ENCODE measurements at places on chromosomes 6 and 20.
A peak's percentile ranks its signal among the peaks of the same experiment; 100 is the strongest.

- DNase-seq: no peak
Measured at GRCh38 chr20:11103866-11104265, 430.1 kb upstream of the JAG1 start.

DNA sequence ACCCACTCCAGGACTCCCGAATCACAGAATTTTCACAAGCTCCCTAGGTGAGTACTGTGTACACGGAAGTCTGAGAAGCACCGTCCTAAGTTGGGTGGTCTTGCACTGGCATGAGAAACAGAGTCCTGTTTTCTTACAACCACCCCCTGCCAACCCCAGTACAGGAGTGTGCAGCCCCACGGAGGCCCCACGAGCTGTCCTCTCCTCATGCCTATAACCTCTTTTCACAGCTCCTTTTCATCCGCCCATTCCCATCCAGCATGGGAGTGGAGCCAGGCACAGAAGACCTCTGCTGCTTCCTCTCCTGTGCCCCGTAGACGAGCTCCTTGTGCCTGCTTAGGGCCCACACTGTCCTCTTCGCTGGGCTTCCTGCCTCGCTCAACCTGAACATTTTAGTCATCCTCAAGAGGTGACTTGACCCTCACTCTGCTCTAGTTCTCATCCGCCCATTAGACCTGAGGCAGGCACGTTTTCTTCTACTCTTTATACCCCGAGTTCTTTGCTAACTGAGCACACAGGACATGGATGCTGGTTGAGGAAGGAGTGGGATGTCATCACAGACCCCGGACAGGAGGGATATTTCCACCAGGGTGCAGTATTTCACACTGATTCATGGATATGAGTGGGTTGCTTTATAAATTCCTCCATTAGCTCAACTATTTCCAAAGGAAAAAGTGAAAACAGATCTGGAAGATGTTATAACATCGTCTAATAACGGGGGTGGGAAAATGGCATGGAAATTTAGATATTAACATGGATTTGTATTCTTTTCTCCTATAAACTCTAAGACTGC lies 160.5 kb downstream of the TTLL2 start:
- no peak for DNase-seq

GRCh38 chr6:122141246-122141645 lies 258.2 kb upstream of the HSF2 start:
- no peak for DNase-seq

- DNase-seq: peak; percentile 91
Measured at GRCh38 chr6:84763003-84763885, 1.2 kb downstream of the TBX18 start.

DNA sequence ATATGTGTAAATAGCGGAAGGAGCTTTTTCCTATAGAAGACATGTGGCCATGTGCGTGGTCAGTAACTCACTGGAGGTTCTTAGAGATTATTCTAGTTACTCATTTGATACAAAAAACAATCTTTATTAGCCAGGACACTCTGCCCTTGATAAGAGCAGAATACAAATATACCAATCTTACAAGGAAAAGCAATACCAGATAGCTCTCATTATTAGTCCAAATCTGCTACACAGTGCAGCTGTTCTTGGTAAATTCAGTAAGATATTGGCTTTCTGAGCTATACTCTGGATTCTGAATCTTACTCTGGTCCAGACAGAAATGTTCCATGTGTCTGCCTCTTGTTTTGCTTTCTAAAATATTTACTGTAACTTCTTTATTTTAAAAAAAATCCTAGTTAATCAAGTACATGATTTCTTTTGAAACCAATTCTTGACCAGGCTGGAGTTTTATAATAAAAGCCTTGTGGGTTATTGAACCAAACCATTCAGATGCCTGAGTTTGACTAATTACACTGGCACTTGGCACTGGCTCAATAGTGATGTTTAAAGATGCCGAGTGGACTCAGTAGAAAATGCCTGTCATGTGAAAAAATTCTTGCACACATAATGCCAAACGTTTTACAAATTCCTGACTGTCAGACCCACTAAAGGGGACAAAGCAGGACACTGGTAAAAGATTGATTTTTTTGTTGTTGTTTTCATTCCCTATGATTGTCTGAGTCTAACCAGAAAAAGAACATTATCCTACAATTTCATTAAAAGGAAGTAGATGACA lies 242.8 kb upstream of the TCF21 start:
- peak; percentile 90 for DNase-seq

DNA sequence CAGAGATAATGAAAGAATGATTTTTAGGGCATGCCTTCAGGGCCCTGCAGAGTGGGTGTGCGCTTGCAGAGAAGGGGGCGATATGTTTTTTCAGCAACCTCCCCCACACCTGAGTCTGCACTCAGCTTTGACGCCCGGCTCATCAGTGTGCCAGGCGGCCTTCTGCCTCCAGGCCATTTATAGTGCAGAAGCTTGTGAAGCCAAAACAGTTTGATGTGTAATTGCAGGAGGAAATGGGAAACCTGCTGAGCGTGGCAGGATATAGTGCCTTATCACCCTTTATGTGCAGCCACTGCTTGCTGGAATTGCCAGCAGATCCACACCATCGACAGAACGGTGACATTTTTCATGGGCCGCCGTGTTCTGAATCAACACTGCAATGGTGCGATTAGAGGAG lies 178.2 kb downstream of the CDH4 start:
- DNase-seq: no peak

DNA sequence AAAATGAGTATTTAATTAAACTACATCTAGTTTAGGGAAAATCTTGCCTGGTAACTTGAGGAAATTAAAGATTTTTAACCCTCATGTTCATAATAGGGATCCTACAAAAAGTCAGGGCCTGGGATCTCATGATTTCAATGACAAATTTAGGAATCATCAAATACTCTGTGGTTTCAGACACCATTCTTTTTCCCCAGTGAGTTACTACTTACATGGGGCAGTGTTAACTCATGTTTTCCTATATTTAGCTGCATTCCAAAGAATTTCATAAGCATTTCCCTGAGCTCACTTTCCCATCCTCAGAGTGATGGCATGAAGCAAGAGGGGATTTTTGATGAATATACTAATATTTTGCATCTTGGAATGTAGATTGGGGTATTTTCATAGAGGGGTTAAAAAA lies 321.7 kb downstream of the CENPW start:
- peak; percentile 42 for DNase-seq

- DNase-seq: no peak
Measured at GRCh38 chr6:150238336-150238741, 95.5 kb downstream of the PPP1R14C start.

- DNase-seq: no peak
Measured at GRCh38 chr20:25011831-25012241, 19.3 kb upstream of the APMAP start.

DNA sequence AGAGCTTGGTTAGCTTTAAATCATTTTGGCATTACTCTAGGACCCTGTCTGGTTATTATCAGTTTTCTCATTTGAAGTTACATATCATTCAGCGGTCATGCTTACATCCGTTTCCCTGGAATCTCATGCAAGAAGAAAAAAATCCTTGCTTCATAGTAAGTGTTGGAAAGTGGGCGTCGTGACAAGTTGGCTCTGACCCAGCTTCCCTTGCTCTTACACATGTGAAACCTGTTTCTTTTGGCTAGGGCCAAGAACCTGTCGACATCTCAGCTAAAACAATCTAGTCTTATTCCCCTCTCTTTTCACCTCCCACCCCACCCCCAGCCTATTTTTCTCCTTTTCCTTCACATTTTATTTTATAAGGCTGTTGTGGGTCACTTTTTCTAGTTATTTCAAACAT lies 45.5 kb downstream of the ANKS1A start:
- DNase-seq: no peak

DNA sequence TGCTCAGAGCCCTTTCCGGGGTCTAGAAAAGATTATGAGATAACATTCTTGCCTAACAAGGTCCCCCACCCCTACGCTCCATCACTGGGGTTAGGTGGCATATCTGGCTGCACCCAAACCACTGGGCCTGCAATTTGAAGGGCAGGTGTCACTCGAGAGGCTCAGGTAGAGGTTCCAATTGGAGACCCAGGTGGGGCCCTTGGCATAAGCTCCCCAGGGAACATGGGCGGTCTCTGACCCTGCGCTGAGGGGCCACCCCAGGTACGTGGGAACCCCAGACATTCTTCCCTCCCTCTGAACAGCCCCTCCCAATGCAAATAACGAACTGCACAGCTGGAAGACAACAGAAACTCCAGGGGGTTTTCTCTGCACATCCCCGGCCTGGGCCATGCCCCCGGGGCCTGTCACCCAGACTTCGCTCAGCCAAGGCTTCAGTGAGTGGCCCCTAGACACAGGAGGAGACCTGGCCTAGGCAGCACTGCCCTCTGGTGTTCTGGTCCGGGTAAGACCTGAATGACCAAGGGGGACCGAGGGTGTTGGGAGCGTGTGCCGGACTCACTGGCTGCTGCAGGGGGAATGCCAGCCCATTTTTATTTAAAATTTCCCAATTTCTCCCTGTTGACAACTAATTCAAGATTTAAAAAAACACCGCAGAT lies 47.5 kb downstream of the DSTN start:
- DNase-seq: peak; percentile 53

GRCh38 chr6:79135973-79136470 lies 58.0 kb upstream of the PHIP start:
- no peak for DNase-seq

- peak; percentile 80 for DNase-seq
Measured at GRCh38 chr6:134517145-134517658, 199.3 kb upstream of the SGK1 start.

DNA sequence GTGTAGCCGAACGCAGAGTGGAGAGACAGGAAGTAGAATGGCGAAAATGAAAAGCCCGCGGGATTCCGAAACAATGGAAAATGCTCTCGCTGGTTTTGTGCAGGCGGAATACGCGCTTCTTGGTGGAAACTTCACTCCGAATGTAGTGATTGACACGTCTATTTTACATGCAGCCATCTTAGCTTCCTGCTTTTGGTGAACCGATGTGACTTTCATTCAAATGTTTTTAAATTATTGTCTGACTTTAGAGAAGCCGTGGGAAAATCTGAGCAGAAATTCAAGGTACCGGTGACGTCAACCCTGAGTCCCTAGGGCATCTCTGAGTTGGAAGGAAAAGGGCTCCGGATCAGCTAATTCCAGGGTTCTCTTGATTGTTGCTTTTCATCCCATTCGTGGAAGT lies 11.4 kb downstream of the GPX5 start:
- DNase-seq: peak; percentile 14

DNA sequence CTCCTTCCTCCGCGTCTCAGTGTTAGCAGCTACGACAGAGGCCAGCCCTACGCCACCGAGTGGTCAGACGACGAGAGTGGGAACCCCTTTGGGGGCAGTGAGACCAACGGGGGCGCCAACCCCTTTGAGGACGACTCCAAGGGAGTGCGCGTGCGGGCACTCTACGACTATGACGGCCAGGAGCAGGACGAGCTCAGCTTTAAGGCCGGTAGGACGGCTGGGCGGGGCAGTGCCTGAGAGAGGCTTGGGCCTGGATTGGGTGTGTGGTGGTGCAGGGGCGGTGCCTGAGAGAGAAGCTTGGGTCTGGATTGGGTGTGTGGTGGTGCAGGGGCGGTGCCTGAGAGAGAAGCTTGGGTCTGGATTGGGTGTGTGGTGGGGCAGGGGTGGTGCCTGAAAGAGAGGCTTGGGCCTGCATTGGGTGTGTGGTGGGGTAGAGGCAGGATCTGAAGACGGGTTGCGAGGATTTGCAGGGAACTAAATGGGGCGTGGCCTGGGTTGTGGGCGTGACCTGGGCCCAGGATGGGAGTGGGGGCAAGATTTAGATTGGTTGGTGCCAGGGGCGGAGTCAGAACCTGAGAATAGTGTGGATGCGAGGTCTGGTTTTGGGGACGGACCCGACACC lies 24.4 kb downstream of the SPDEF start:
- DNase-seq: no peak

- DNase-seq: no peak
Measured at GRCh38 chr6:41519305-41519744, 26.9 kb upstream of the FOXP4 start.

DNA sequence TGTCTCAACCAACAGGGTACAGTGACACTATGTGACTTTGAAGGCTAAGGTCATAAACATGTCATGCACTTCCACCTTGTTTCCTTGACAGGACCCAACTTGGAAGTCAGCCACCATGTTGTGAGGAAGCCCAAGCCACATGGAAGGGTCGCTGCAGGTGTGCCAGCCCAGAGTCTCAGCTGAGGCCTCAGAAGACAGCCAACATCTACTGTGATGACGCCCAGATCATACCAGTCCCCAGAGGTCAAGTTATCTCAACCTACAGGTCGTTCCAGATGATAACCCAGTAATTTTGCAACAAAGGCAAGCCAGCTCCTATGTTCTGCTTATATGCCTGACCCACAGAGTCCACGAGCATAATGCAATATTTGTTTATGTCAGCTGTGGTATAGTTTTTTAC lies 376.0 kb upstream of the AGPAT4 start:
- DNase-seq: no peak

DNA sequence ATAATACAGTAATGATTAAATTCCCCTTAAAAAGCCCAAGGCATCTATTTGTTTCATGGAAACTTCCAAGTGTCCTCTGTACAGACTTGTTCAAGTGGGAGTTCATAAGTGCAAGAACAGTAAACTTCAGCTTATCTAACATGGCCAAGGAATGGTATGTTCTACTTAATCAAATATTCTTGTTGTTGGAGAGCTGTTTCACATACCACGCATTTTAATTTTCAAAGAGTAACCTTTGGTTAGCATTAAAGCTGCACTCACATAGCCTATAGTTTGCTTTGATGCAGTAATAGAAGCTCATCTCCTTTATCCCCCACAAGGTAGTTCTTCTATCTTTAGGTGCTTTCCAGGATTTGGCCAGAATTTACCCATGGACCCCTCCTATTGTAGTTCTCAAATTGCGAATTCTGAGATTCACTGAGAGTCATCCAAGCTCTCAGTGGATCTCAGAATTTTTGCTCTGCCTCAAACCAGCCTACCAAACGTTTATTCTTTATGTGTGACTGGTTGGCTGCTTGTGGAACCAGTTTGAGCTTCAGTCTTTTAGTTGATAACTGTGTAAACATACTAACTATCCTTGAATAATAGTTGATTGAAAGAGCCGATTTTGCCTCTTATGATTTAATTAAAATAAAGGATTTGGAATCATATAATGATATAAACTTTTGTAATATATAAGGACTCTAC lies 668.0 kb upstream of the FLRT3 start:
- no peak for DNase-seq

GRCh38 chr6:43736844-43737243 lies 33.2 kb upstream of the VEGFA start:
- DNase-seq: no peak

DNA sequence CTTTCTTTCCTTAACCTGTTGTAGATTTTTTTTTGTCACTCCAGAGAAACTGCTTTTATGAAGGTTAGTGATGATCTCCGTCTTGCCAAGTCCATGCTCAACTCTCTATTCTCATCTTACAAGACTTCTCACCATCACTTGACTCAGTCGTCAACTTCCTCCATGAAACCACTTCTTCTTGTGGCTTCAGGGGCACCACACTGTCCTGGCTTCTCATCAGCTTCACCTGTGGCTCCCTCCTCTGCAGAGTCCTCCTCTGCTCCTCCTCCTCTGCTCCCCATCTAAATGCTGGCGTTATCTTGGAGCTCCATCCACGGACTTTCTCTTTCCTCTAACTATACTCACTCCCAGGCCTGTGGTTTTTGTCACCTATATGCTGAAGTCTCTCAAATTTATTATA lies 187.5 kb downstream of the BACH2 start:
- DNase-seq: no peak

Data from ELR (cell line).